Caki2 (cell line): ENCODE measurements at places on chromosomes 3 and 15.

DNA sequence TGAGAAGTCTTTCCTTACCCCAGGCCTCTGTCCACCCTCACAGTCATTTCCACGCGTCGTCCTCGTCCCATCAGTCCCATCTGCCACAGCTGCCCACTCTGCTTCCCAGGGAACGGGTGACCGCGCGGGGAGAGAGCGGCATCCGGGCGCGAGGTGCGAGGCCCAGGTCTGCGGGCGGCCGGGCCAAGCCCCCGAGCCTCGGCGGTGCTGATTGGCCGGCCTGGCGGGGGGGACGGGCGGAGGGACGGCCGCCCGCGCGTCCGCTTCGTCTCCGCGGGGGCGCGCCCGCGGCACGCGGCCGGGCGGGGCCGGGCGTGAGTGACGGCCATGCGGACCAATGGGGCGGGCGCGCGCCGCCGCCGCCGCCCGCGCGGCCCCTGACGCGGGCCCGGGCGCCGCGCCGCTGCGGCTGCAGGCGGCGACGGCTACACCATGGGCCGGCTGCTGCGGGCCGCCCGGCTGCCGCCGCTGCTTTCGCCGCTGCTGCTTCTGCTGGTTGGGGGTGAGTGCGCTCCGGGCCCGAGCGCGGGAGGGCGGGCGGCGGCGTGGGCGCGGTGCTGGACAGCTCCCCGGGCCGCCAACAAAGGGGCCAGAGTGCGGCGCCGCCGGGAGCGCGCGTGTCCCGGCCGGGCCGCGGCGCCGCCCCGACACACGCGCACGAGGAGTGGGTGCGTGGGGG lies at the start of gene PODXL2:
PODXL2 (plus strand) TSS at position 398 of the 679 bp plus-strand sequence; CDS start at position 433, 35 bp downstream.
- DNase-seq: peak; percentile 47

DNA sequence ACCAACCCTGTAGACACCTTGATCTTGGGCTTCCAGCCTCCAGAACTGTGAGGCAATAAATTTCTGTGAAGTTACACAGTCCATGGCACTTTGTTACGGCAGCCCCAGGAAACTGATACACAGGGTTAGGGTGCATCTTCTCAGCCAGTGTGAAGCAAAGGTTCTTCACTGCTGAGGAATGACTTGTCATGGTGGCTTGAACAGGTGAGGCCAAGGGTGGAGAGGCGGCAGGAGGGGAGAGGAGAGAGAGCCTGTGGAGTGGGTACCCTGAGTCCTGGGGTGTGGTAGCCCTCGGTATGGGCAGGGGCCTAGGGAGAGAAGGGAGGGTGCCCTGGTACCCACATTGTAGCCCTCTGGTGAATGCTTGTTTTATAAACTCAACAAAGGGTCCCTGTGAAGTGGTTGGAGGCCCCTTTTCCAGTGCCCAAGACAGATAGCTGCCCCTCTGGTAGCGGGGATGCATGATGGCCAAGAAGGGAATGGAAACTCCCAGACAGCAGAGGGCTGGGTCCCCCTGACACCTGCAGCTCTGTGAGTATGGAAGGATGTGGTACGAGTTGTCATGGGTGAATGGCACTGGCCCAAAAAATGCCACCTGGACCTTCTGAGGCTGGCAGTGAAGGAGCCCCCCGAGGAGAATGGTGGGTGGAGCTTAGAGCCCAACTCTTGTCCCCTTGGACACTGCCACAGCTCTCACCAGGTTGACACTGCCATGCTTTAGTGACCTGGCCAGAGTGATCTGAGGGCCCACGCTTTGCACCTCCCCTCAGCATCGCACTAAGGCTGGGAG lies 49.6 kb downstream of the SPSB4 start:
- no peak for DNase-seq

DNA sequence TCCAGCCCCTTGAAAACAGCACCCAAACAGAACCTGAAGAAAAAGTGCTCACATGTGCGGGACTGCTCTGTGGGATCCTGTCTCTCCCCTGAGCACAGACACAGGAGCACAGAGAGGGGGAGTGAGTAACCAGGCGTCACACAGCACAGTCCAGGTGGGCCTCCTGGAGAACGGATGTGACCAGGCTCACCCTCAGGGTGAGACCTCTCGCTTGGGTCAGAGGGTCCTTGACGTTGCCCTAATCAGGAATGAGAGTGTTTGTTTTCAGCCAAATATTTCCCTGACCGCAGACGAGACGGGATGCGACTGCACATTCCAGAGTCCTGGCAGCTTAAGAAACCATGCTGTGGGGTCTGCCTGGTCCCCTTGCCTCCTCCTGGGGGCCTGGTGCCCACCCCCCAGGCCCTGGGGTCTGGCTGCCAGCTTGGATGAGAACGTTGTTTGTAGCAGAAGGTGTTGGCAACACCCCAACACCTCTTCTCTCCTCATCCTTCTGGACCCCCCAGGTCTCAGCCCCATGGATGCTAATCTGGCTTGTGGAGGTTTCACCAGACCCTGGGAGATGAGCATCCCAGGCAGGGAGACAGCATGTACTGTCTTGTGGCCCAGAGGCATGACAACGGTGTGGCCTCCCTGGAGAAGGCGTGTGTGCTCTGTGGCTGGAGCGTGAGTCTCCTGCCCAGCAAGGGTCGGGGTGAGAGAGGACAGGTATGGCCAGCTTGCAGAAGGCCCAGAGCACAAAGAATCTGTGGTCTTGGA lies 42.1 kb upstream of the SLC6A6 start:
- DNase-seq: no peak

DNA sequence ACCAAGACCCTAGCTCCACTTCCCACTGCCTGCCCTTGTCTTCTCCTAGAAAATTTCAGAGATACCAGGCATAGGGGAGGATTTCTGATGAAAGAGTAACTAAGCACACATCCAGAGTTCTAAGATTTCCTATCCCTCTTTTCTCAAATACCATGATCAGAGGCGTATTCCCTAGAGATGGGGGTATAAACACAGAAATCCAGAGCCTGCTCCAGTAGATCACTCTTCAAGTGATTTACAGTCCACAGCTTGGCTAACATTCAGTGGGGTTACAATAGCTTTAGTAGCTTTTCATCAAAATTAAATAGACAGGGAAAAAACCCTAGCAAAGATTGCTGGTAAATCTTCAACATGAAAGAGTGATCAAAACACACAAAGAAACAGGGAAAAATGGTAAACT lies 800.7 kb upstream of the GRM7 start:
- DNase-seq: no peak

GRCh38 chr15:98547741-98548138 lies 100.6 kb upstream of the IGF1R start:
- DNase-seq: no peak

GRCh38 chr3:74661672-74662071 lies 47.2 kb upstream of the CNTN3 start:
- DNase-seq: no peak
